ENCODE measurements at places on chromosomes 6 and 20.

GRCh38 chr6:98967616-98968015, 19.9 kb upstream of the FBXL4 start:
- DNase-seq: no peak

GRCh38 chr6:147158881-147159280, 45.3 kb upstream of the STXBP5 start:
- no peak for DNase-seq

DNA sequence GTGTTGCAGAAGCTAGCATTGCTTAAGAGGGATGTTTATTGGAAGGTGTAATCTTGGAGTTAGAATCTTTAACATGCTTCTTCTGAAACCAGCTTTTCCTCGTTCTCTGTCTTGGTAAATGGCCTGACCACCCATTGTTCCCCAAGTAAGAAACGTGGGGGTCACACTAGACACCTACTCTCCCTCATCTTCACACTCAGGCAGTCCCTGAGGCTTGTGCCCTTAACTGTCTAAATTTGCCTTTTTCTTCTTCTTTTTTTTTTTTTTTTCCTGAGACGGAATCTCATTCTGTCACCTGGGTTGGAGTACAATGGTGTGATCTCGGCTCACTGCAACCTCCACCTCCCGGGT, 16.2 kb upstream of the ARFGEF2 start:
- DNase-seq: no peak

- DNase-seq: no peak
Measured at GRCh38 chr6:156953479-156954146, 176.4 kb downstream of the ARID1B start.

DNA sequence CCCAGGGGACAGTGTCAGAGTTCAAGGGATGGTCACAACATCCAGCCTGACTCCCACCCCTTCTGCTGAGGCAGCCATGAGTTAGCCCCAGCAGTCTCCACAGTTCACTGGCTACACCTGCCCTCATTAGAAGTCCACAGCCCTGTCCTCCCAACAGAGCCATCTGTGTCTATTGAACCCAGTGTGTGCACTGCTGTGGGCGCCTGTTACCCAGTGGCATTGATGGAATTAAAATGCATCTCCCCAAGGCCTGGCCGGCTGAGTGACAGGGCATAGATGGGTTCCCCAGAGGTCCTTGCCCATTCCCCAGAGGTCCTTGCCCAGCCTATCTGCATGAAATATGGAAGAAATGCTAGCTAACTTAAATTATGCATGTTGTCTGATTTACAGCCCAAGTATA, 73.3 kb downstream of the PCSK2 start:
- no peak for DNase-seq

DNA sequence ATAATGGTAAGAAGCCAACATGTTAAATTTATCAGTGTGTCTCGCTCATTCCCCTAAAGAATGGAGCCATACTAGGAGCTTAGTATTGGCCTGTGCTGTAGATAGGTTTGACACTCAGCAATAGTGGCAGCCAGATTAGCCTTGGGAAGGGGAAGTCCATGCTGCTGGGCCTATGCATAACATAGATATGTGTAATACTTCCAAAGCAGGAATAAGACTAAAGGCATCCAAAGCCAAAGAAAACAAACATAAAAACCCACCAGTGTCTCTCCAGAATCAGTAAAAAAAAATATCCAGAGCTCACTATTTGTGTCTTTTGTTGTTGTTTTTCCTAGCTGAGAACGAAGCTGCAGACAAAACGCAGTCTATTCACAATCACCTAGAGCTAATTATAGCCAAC, 104.2 kb upstream of the STXBP5 start:
- DNase-seq: no peak

DNA sequence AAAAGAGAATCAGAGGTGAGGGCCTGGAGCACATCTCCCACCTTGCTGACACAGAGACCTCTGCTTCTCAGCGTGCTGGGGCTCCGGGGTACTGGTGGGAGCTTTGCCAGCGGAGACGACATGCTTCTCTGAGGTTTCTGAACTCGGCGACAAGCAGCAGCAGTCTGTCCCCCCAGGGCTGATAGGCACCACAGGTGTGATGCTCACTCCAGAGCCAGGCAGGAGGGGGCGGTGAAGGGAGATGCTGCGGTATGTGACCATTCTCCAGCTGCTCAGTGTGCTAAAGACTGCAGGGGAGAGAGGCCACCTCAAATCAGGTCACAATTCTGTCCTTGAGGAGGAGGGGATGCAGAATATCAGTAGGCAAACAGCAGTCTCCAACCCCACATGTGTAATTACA, 219.9 kb downstream of the ALDH8A1 start:
- DNase-seq: no peak

DNA sequence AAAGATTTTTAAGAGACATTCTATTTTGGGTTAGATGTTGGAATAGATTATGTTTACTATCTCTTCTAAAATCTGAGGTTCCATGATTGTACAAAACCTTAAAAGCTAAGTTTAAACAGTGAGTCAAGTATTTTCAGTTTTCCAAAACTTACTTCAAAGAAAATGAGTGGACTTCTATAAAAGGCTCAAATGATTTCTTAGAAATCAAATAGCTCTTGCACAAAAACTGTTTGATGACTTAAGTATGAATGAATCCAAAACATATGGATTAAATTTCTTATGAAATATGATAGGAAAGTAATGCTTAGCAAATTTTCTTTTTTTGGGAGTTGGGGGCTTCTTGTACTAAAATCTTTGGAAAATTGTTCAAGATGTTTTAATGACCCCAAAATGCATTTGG, 837.3 kb upstream of the SLC35B3 start:
- DNase-seq: no peak

DNA sequence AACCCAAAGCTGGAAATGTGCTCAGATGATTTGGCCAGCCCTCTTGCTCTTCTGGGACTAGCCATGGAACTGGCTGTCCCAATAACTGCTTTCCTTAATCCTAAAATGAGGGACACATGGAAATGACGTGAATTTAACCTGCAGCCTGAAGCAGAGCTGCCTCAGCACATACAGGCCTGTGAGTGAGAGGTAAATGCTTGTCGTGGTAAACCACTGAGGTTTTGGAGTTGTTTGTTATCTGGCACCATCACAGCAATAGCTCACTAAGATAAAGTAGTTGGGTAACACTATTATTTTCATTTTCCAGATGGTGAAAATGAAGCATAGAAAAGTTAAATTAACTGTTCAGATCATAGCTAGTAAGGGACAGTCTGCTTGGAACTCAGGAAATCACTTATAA, 333.4 kb upstream of the CHD6 start:
- DNase-seq: no peak

GRCh38 chr6:13159300-13159699, 169.0 kb downstream of the TBC1D7 start:
- no peak for DNase-seq

DNA sequence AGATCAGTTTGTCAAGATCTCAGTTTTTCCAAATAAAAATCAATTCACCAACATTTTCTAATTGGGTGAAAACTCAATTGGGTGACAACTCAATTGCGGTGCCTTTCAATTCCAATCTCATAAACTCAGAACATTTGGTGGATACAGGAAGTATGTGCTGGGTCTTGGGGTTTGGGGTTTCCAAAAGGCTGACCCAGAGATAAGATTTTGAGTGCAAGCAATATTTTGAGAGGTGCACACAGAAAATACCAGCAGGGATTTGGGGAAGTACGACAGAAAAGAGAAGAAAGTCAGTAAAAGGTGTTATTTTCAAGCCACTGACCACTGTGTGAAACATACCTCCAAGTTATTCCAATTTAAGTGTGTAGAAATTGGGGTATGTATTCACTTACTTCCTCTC, 258.0 kb downstream of the PHACTR1 start:
- DNase-seq: no peak

GRCh38 chr20:32019563-32020463, 9.6 kb downstream of the CCM2L start:
- no peak for DNase-seq

DNA sequence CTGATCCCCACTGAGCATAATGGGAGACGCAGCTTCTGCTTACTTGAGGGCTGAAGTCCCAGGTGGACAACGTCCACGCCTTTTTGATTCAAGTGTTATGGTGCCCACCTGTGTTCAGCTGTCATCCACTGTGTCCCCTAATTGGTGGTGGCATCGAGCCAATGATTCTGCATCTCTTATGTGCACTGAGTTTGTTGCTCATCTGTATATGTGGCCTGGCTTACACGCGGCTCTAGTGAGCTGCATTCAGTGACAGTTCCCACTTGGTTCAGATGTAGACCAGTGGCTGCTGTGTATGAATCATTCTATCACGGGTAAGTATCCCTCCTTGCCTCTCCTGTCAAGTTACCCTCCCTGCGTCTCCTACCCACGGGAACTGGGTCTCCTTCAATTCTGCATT, 131.2 kb upstream of the CLDN20 start:
- no peak for DNase-seq

DNA sequence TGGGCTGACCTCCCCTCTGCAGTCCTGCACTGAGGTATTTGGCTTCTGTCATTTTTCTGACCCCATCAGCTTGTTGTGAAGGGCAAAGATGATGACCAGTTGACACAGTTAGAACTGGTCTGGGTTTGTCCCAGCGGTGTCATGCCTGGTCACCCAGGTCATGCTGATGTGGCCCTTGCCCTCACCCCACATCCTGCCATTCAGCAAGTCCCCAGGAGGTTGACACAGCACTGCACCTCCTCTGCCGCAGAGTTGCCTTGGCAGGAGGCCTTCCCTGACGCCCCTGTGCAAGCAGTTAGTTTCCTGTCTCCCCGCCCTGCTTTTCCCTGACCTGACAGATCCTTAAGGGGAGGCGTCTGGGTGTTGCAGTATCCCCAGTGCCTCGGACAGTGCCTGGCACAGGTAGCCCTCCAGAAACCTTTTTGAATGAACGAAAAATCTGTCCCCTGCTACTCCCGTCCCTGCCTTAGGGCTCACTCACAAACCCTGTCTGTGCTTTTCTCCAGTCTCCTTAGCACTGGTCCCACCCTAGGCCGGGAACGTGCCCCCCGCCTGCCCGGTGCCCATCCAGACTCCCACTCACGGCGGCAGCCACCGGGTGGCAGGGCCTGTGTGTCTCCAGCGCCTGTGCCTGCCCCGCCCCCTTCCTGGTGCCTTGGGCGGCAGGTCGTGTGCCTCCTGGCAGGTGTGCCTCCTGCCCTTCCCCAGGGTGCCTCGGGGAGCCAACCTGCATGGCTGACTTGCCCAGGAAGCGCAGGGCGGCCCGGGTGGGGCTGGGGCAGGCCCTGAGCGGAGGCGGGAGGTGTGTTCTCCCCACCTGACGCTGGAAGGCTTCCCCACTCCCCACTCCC, 146.3 kb upstream of the RNF24 start:
- DNase-seq: no peak

- no peak for DNase-seq
Measured at GRCh38 chr20:20668639-20669038, 43.8 kb downstream of the RALGAPA2 start.

- DNase-seq: peak; percentile 75
Measured at GRCh38 chr6:97813889-97814567, 531.0 kb upstream of the MMS22L start.

DNA sequence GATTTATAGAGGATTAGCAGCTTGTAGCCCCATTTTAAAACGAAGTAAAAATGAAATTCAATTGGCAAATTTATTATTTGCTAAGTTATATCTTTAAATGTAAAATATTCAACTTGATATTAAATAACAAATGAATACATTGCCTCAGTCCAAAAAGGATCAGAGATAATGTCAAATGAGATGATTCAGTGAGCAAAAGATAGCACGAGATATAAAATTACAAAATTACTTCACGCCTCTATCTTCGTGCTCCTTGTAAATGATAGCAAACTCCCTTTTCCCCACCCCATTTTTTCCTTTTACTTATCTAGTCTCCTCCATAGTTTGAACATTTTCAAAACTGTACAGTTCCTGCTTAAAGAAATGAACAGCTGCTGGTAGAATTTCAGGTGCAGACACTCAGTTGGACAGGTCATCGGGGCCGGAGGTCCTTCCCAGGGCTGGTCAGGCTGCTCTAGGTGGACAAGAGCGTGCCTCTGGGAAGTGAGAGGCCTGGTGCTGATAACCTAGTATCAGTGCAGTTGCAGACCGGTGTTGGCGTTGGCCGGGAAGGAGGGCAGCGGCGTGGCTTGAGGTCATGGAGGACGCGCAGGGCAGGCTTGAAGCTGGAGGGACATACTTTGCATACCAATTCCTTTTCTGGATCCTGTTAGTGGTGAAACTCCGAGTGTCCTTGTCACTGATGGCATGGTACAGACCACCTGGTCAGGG, 83.9 kb downstream of the CDC5L start:
- DNase-seq: no peak

Data from NCI-H446 (cell line).